ENCODE measurements at places on chromosomes 16 and 17.

DNA sequence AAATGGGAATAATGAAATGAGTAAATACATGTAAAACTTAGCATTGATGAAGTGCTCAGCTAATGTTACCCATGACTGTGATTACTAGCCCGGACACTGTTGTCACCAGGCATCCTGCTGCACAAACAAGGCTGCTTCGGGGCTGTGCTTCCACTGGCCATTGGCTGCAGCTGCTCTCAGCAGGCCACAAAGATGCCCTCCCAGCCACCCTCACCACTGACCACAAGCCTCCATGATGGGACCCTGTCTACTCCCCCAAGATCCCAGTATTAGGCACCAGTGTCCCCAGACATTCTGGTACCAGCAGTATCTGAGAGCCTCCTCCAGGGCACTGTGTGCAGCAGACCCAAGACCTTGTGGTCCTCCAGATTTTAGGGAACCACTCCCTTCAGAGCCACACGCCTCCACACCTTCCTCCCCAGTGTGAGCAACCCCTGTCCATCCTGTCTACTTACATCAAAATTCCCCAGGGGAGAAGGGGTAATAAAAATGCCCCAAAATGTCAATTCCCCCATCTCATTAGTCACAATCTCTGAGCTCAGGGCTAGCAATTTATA, 19.7 kb upstream of the NUP93 start:
- DNase-seq = no peak

DNA sequence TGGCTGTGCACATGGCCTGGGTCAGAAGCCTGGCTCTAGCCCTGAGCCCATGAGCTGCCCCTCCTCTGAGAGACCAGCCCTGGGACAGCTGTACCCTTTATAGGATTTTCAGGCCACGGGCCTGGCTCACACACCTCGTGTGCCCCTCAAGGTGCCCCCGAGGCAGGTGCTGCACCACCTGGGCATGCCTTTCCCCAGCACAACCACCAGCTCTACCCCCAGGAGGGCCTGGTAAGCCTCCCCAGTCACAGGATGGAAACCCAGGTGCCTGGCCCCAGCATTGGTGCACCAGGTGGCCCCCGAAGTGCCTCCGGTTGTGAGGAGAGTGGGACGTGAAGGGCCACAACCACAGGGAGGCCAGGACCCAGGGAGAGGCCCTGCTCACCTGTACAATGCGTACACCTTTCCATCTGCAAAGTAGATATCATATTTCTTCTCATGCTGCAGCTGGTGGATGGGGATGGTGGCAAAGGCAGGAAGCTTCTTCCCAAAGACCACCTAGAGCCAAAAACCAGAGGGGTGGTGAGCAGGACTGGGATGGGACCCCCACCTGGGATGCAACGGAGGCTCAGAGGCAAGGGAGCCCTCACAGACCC, 6.3 kb downstream of the ZNF598 start:
- no peak for DNase-seq

- no peak for DNase-seq
These were observed 21.8 kb downstream of the LYRM9 start for GRCh38 chr17:27871407-27871806.

DNA sequence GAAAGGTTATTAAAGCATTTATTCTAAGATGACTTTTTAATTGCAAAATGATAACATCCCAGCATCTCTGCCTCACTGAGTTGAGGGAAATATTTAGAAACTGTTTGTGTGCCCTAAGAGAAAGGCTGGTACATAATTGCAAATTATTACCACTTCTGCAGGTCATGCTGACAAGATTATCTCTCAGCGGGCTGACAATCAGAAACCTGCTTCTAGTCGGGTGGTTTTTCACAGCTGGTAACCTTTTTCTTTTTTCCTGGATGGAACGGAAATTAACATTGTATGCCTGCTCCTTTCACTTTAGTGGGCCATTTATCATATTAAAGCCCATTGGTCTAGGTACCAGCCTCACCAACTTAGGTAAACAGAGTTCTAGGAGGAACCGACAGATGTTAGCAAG, 17.0 kb upstream of the NUDT7 start:
- no peak for DNase-seq

DNA sequence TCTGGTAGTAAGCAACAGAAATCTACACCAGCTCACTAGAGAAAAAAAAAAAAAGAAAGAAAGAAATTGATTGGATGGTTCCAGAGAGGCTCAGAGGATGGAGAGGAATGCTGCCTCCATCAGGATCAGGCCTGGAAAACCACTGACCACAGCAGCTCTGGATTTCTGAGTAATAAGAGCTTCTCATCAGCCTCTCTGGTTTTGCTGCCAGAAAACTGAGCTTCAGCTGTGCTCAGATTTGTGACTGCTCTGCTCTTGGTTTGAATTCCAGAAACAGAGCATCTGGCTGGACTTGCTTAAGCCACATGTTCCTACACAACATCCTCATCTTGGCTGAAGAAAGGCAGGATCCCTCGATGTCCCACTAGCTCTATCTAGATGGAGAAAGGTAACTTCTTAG, 25.9 kb downstream of the IRX6 start:
- no peak for DNase-seq

- no peak for DNase-seq
These were observed 119.3 kb upstream of the TOM1L1 start for GRCh38 chr17:54781389-54781788.

DNA sequence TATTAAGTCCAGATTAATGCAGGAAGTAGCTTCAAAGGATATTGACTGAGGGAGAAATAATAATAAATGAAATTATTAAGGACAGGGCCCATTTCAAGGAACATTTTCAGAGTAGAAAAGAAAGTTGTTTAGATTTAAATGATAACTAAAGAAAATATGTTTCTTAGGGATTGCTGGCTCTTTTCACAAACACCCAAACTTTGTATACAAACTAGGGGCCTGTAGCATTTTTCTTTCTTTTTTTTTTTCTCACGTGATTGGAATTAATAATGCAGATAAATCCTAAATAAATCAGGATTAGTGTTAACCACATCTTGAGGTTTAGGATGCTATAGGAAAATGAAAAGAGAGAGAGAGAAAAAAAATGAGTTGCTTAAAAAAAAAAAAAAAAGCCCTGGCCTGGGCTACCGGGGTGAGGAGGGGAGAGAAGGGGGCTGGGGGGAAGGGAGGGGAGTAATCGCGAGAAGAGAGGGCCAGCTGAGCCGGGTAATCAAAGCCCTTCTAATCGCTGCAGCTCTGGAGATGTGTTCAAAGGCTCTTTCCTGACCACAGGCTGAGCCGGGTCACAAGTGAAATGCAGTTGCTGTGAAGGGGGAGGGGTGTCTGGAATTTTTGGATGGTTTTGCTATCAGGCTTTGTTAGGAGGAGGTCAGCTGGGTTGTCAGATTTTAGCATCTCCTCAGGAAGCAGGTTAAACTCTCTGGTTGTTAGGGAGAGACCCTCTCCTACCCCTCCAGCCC, 104.6 kb upstream of the ZFHX3 start:
- no peak for DNase-seq

DNA sequence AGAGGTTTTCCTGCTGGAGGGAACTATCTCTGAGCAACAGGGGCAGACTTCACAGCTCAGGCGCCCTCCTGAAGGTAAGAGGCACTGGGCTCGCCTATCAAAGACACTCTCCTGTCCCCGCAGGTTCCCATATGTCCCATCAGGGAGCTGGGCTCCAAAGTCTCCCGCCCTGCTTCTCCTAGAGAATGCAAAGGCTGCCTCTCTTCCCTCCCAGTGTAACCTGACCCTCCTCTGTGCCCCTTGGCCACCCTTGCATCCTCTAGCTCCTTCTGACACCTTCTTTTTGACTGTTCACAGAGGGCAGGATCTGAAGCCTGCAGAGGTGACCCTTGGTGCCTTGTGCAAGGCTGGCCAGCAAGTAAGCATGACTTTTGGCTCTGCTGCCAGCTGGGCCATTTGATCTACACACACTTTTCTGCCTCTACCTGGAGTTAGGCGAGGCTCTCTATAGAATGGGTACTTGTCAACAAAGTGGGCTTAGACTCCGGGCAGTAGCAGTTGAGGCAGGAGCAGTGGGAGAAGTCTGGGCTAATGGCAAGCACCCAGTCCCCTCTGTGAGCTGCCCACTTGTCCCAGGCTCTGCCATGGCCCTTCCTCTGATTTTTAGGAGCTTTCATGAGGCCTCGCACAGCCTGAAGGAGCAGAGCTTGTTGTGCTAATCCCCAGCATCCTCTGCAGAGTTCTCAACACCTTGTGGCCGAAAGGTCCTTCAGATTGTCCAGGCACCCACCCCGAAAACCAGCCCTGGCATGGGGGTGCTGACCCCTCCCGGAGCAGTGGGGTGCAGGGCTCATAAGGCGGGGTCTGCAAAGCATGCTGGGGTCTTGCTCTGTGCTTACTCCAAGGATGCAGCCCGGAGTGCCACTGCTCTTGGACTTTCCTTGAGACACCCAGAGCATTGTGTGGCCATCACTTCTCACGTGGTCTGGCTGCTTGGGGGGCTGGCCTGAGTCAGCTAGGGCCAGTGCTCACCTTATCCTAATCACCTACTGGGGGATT, 122.9 kb downstream of the METRNL start:
- DNase-seq = no peak

GRCh38 chr17:76461765-76462555, 5.4 kb upstream of the AANAT start:
- DNase-seq = no peak

DNA sequence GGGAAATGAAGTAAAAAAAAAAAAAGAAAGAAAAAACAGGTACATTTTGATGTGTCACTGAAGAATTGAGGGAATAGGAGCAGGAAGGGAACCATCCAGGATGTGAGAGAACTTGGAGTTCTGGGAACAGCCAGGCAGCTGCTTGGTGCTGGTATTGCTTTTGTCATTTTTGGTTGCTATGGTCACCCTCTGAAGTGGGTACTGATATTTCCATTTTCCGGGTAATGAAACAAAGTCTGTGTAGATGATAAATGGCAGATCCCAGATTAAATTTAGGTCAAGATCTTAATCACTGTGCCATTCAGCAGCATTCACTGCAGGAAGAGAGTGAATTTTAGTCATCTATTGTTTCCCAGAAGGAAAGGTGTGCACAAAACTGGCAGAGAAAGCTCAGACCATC, 93.6 kb downstream of the ABCA8 start:
- DNase-seq = no peak

DNA sequence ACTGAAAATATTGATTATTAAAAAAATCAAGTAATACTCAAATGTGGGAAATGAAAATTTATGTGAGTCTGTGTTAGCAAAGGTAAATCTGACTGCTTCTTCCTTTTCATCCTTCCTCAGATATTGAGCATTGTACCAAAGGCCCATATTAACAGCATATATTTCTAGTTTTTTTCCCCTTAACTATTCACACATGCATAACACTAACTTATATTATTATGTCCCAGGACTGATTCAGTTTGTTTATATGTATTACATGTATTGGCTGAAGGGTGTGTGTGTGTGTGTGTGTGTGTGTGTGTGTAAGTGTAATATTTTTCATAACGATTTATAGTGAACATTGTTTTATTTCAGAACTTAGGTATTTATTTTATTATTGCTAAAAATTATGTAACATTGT, 74.2 kb downstream of the BCAS3 start:
- no peak for DNase-seq

DNA sequence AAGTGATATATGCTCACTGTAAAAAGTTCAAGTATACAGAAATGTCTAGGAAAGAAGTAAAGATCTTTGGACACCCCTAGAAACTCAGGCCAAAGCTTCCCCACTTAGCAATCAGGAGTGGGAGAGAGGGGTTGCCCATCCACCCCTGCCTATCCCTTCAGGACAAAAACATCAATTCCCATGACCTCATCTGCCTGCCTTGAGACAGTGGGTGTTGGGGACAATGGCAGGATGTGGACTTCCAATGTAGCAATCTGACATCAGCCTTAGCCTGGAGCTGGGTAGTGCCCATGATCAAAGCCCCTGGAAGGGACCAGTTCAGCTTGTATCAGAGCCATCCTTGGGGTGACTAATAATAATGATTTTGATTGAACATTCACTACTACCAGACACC, 18.1 kb downstream of the ITPRIPL2 start:
- DNase-seq = no peak

DNA sequence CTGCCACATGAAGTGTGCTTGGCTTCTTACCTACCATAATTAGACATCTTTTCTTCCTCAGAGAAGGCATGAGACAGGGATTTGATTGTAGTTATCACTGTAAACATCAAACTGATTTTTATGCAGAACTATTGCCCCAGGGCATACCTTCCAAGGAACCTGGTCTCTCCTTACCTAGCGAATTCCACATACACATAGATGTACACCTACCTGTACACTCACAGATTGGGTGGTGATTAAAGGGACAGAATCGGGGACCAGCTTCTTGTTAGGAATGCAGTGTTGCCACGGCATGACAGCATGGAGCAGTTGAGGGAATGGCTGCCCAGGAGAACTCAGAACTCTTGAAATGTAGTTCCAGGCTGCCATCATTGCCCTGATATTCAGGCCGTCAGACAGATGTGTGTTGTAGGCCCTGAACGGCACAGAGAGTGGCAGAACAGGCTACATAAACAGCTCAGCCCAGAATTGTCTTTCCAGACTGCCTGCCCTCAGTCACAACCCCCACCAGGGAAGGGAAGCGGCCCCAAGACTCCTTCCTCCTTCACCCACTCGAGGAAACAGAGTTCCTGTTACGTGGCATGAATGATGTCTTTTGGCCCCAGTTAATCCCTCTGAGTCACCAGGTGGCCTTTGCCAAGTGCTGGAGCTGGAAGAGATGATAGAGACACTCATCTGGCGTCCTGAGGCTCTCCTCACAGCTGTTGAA, 17.8 kb upstream of the NAGLU start:
- no peak for DNase-seq

DNA sequence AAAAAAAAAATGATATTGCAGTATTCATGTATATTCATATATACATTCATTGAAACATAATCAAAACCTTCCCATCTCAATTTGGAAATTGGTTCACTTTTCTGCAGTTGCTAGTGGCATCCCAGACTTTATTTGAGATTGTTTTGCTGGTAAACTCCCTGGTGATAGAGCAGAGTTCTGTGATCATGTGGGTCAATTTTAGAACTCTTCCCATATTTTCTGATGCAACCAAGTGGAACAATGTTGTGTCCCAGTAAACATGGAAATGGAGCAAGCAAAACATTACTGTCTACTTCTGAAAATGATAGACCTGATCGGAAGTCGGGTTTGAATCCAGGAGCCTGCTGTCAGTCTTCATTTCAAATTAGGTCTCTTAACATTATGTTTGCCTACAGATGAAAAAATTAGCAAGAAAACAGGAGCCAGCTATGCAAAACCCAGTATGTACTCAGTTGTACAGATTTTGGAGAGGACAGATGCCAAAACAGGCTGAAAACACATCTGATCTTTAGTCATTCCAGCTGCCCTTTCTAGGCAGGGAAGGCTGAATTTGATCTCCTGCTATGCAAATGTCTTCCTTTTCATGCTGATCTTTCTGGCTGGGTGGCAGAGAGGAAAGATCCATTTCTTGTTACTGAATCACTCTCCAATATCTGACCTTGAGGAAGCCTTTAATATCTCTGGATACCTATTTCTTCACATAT, 786.6 kb upstream of the SOX9 start:
- DNase-seq = no peak

- DNase-seq = no peak
These were observed at the start of gene FKBP10 for GRCh38 chr17:41812381-41813151. TSS of gene FKBP10 (plus strand) at chr17:41813004. CDS start at chr17:41813035, 31 bp downstream.

- DNase-seq = peak; percentile 46
These were observed at the start of gene SGSM2 for GRCh38 chr17:2336852-2337543. TSS of gene SGSM2 (plus strand) at chr17:2337501. CDS start at chr17:2337689, 188 bp downstream.
